ENCODE measurements at places on chromosomes 7 and 10. TPM values are rescaled to one million over a fixed set of nuclear protein-coding genes. Genes with fewer than 3 reads are reported as not detected.

PRSS2 gene
- total RNA-seq: not detected

GPR85 gene
- 0.64 TPM for total RNA-seq

GRCh38 chr10:86795353-86795752 lies 38.9 kb downstream of the BMPR1A start:
- no peak for DNase-seq

POLR2J2 gene
- total RNA-seq: 21.3 TPM

GRCh38 chr10:6482737-6483357 lies 97.2 kb downstream of the PRKCQ start:
- DNase-seq: no peak

OR13A1 gene
- total RNA-seq: not detected

RHOBTB1 gene
- 31.3 TPM for total RNA-seq

All from endothelial cell of umbilical vein (primary cell).